ENCODE measurements at places on chromosomes 13 and 19.

- no peak for DNase-seq
These were observed 593 bp downstream of the ATG4D start for GRCh38 chr19:10544242-10544752.

- DNase-seq, result no peak
These were observed 269.6 kb downstream of the SLITRK5 start for GRCh38 chr13:87940776-87941175.

DNA sequence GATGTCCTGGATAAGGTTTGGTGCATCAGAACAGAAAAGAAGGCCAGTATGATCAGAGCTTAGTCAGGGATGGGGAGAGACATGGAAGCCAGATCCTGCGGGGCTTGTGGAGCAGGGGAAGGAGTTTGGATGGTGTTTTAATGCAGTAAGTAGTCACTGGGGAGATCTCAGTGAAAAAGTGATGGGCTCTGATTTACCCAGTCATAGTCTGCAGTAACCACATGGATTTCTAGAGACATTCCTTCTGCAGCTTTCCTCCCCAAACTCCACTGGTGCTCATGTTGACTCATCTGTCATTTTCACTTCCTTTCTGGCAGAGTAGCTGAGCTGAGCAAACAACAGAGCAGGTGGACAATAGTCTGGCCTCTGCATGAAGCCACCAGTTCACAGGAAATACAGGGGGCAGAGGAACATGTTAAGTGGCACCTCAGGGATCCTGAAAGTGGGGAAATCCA is 144.1 kb downstream of the DPF1 start:
- no peak for DNase-seq

- DNase-seq, result no peak
These were observed 17.3 kb upstream of the ZNF14 start for GRCh38 chr19:19749908-19750841.

GRCh38 chr19:31001991-31002390 is 347.2 kb downstream of the TSHZ3 start:
- DNase-seq, result no peak

DNA sequence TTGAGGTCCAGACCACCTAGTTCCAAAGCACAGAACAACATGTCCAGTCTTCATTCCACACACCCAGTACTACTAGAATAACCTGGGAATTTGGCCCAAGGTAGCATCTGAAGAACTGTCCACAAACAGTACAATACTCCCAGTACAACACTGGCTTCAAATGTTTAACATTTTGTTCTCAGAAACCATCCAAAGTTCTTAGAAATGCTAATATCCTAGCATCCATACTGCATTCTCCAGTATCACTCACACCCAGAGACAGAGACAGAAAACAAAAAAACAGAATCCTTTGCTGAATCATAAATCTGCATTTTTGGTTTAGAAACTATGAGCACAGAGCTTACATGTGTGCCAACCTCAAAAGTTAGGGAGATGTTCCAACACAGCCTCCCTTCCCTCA is 490.8 kb downstream of the FOXO1 start:
- no peak for DNase-seq

- peak; percentile 52 for DNase-seq
These were observed 59.1 kb upstream of the TNFRSF19 start for GRCh38 chr13:23510979-23511735.

- no peak for DNase-seq
These were observed 27.9 kb downstream of the UGGT2 start for GRCh38 chr13:96025283-96025682.

GRCh38 chr19:40521276-40521675 is 54.5 kb downstream of the SPTBN4 start:
- DNase-seq, result peak; percentile 38

GRCh38 chr13:91162589-91162988 is 184.9 kb upstream of the MIR17HG start:
- DNase-seq, result no peak

GRCh38 chr13:106911627-106912026 is 343.7 kb upstream of the ARGLU1 start:
- no peak for DNase-seq

DNA sequence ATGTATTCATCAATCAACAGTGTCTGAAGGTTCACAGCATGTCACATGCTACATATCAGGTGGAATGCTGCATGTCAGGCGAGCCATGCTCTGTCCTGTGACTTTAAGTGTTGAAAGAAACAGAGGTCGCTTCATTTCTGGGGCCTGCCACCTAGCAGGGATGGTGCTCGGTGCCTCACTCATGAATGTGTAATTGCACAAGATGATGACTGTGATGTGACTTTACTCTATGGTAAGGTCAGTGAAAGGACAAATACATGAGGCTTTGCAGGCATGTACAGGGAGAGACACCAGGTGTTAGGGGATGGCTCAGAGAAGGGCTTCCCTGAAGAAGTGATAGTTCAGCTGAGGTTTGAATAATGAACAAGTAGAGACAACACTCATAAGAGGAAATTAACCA is 66.7 kb downstream of the FRY start:
- no peak for DNase-seq

DNA sequence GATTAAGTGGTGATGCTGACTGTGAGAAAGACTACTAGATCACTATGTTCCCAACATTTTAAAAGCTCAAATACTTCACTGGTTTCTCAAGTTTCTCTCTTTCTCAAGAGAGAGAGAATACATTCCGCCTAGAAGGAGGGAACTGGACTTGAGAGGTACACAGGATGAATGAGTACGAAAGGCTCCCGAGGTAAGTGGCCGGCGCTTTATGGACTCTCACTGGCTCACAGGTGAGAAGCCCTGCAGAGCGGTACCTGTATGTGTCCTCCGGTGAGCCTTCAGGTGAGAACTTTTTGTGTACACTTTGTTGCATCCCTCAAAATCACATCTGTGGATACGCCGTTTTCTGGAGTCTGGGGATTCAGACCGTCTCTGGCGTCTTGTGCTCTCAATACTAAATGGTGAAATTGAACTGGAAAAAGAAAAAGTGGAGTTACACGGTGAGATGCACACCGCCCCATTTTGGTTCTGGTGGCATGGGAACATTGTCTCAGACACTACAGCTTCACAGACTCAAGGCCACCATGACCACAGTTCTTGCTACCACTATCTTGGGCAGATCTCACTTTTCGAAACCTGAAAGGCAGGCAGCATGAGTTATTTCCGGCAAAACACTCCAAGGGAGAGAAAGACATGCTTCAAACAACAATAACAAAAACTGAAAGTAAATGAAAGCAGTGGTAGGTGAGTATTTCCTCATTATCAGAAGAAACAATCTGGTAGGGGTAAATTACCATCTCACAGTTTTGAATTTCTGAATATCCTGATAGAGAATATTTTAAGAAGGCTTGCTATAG is 418.9 kb downstream of the KLF12 start:
- no peak for DNase-seq

GRCh38 chr19:48258350-48258749 is 2.6 kb upstream of the CARD8 start:
- DNase-seq, result no peak

- DNase-seq, result no peak
These were observed 217.1 kb upstream of the SPRY2 start for GRCh38 chr13:80558074-80558473.

GRCh38 chr13:110450016-110450900 is 111.3 kb downstream of the RAB20 start:
- no peak for DNase-seq

GRCh38 chr13:46721054-46721453 is 75.9 kb downstream of the ESD start:
- DNase-seq, result peak; percentile 36

DNA sequence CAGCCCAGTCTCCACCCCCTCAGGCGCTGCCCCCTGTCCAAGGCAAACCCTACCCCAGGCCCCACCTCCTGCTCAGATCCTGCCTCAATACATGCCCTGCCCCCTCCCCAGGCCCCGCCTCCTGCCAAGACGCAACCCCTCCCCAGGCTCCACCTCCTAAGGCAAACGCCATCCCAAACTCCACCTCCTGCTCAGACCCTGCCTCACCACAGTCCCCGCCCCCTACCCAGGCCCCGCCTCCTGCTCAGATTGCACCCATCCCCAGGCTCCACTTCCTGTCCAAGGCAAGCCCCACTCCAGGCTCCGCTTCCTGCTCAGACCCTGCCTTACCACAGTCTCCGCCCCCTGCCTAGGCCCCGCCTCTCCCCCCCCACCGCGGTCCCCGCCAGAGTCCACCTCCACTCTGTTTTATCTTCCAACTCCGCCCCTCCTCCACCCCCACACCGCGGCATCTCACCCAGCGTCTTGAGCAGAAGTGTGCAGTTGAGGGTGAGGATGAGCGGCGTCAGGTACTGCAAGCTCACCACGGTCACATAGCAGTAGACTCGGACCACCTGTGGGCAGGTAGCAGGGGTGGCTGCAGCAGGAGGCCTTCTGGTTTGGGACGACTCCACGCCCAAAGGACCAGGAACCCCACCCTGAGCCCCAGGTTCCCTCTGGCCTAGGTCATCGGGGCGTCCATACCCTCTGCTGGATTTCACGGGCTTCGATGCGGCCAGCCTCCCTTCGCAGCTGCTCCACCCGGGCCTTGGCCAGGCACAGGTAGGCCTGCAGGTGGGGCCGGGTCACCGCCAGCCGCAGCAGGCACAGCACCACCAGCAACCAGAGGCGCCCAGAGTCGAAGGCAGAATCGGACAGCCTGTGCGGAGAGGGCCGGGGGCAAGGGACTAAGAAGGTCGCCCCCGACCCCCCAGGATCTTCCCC is 17.7 kb downstream of the TMEM161A start:
- peak; percentile 5 for DNase-seq

DNA sequence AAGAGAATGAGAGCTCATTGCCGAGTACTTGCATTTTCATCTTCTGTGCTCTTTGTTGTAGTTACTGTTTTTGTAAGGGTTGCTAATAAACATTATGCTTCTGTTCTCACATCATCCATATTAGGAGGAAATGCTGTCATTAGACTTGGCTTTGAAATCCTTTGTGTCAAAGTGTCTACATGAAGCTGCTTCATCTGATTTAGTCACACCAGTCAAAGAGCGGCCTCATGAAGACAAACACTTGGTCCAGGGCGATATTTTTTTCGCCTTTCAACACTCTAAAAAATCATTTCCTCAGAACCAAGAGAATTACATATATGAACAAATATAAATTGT is 105.0 kb downstream of the SPRY2 start:
- DNase-seq, result no peak

DNA sequence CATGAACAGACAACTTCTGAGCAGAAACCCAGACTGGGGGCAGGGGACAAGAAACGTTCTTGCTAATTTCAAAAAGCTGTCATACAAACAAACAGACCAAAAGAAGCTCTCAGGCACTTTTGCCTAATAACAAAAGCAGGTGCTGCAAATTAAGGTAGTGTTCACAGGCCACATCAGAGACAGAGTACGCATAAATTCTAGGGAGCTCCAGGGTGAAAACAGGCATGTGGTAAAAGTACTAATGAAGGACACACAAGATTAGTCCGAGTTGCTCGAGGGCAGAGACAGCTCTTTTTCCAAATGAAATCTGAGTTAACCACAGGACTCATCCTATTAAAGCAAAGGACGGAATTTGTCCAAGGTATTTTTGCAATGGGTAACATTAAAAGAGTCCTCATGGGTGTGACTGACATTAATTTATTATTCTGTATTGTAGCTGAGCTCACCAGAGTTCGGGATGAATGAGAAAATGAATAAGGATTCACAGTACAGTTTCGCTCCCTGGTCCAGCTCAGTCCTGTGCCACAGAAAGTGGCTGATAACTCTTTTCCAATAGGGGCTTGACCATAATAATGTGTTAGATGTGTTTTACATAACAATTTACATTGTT is 197.3 kb downstream of the LHFPL6 start:
- DNase-seq, result no peak

DNA sequence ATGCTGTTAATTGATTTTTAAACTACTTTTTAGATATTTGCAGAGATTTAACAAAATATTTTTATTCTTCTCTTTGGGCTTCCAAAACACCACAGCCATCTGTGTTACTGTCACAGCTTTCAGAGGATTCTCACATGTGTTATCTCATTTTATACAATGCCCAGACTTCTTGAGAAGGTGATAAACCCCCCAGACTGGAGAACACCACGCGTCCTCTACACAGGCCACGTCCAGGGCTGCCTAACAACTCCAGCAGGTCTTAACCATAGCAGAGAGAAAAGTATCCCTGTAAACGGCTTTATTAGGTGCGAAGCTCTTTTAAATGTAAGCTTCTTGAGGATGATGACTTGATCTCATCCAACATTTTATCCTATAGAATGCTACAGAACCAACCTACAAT is 2.0 kb downstream of the GPR183 start:
- DNase-seq, result no peak
